Breast epithelium (tissue), 4 donors: ENCODE measurements at places on chromosomes 1 and 21.

GRCh38 chr1:167524651-167525050 is 6.3 kb upstream of the CD247 start:
- H3K27ac ChIP-seq: no peak overlapping the region
- no peaks in the 10 kb centered on the region for H3K27me3 ChIP-seq
- H3K4me1 ChIP-seq: no peaks in the 10 kb centered on the region
- no peak overlapping the region for H3K4me3 ChIP-seq

DNA sequence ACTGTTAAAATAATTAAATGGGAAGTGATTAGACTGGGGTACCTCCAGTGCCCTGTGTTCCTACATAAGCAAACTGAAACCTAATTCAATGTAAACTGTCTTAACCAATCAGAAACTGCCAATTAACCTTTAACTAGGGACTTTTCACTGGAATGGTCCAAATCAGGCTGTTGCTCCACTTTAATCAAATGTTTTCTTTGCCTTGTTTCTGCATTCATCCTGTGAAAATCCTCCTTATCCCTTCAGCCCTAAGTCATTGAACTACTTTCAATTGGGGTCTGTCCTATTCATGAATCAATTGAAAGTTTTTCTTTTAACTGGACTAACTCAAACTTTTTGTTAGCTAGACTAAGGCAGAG is 5.1 kb upstream of the FUBP1 start:
- H3K4me3 ChIP-seq: no peak overlapping the region
- H3K27ac ChIP-seq: no peak overlapping the region
- DNase-seq: no peak
- no peaks in the 10 kb centered on the region for H3K4me1 ChIP-seq

DNA sequence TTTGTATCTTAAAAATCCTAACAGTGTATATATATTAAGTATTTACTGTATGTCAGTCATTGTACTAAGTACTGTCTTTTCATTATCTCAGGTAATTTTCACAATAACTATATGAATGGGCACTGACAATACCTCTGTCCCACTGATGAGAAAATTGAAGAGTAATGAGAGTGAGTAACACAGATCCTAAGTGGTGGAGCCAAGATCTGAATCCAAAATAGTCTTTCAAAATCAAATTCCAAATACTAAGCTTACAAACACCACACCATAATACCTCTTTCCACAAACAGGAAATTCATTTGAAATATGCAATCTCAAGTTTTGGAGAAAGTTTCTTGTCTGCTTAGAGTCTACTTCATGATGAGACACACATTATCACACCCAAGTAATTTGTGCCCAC is 105.9 kb upstream of the EDEM3 start:
- H3K4me1 ChIP-seq: no peaks in the 10 kb centered on the region
- H3K36me3 ChIP-seq: no peaks in the 10 kb centered on the region
- H3K27ac ChIP-seq: no peak overlapping the region
- no peak for DNase-seq
- no peaks in the 10 kb centered on the region for H3K27me3 ChIP-seq
- H3K4me3 ChIP-seq: no peak overlapping the region

DNA sequence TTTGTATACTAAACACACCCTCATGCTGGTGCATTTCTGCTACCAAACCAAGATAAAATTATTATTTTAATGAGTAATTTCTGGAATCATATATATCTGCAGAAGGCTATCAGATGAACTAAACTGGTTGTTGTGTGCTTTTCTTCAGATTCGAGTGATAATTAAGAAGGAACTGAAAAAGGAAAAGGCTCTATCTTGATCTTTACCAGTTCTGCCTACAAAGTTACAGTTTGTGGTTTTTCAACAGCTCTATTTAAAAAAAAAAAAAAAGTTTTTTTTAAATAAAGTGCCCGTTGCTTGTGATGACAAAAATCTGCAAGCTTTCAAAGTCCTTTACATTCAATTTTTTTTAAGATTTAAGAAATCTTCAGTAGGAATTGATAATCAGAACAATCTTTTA is 13.6 kb downstream of the DENND1B start:
- no peak overlapping the region for H3K27ac ChIP-seq
- DNase-seq: no peak
- H3K4me3 ChIP-seq: no peak overlapping the region
- H3K4me1 ChIP-seq: no peaks in the 10 kb centered on the region

- DNase-seq: no peak
- no peak overlapping the region for H3K4me3 ChIP-seq
- H3K4me1 ChIP-seq: peaks cover 5% of the 10 kb centered on the region
- no peaks in the 10 kb centered on the region for H3K36me3 ChIP-seq
- no peaks in the 10 kb centered on the region for H3K27me3 ChIP-seq
Observed at GRCh38 chr1:19466112-19466561, 19.2 kb downstream of the CAPZB start.

GRCh38 chr1:183597656-183598347 is 7.5 kb upstream of the NCF2 start:
- no peaks in the 10 kb centered on the region for H3K4me1 ChIP-seq
- no peak for DNase-seq
- H3K27me3 ChIP-seq: no peaks in the 10 kb centered on the region
- no peak overlapping the region for H3K27ac ChIP-seq
- no peak overlapping the region for H3K4me3 ChIP-seq

DNA sequence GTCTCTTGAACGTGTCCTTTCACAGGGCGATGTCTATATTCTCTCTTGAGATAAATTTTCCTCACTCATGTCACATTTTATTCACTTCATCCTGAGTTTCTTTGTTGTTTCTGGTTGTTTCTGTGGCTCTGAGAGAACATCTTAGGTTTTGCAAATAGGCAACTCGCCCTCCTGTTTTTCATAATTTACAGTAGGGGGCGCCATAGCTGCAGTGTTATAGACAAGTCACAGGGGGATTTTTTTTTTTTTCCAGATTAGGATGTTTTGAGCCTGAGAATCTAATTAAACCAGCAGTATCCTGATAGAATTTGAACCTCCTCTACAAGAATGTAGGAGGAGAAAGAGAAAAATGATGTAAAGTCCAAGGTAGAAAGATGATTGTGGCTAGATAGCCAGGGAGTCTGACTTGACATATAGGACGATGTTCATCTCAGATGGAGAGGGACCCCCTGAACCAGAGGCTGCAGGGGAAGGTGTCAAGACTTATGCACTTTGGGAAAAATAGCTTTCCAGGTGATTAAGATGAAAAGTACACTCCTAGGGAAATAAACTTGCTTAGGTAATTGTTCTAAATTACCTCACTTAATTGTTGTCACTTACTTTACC is 76.3 kb downstream of the ZP4 start:
- H3K27me3 ChIP-seq: no peaks in the 10 kb centered on the region
- no peak overlapping the region for H3K27ac ChIP-seq
- H3K4me1 ChIP-seq: no peaks in the 10 kb centered on the region
- no peak for DNase-seq
- no peaks in the 10 kb centered on the region for H3K36me3 ChIP-seq

DNA sequence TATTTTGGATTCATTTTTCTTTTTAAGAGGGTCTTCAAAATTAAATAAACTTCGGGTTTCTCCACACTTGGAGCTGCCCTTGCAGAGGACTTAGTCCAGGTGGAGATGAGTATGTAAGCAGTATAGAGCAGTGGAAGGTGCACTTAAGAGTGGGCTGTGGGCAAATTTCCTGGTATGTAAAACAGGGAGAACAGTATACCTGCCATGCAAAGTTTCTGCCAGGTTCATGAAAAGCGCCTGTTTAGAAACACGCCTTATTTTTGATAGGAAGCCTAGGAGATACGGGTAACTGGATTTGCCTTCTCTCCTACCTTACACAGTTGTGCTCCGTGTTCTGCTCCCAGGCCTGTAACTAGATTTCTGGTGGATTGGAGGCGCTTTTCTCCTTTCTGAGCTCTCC is 1.2 kb downstream of the KDM4A start:
- no peaks in the 10 kb centered on the region for H3K27me3 ChIP-seq
- peaks cover 6% of the 10 kb centered on the region for H3K36me3 ChIP-seq
- H3K4me3 ChIP-seq: peak overlapping the region; percentile 72
- H3K4me1 ChIP-seq: no peaks in the 10 kb centered on the region
- no peak overlapping the region for H3K27ac ChIP-seq

DNA sequence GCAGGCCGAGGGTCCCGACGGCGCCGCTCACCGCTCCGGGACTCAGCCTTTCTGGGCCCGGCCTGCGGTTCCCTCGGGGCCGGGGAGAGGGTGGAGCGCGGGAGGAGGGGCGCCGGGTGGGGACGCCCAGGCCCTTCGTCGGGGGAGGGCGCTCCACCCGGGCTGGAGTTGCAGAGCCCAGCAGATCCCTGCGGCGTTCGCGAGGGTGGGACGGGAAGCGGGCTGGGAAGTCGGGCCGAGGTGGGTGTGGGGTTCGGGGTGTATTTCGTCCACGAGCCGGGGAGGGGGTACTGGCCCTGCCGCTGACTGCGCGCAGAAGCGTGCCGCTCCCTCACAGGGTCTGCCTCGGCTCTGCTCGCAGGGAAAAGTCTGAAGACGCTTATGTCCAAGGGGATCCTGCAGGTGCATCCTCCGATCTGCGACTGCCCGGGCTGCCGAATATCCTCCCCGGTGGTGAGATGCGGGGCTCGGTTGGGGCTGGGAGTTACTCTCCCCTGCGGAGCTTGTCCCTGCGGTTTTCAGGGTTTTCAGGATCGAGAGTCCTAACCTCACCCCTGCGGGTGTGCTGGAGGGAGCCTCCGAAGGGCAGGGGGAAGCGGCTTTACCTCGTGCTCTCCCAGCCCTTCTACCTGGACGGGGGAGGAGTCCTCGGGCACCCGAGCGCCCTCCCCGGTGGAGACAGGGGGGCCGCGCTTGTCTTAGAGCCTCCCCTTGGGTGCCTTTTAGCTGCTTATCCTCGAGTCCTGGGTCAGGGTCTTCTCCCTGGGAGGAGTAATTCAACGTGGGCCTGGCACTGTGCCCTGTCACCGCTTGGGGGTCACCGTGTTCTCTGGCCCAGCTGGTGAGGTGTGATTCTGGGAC is 2.1 kb downstream of the SAMD11 start:
- no peaks in the 10 kb centered on the region for H3K36me3 ChIP-seq
- H3K27ac ChIP-seq: no peak overlapping the region
- peaks cover 16% of the 10 kb centered on the region for H3K4me1 ChIP-seq
- DNase-seq: no peak
- H3K27me3 ChIP-seq: peaks cover 68% of the 10 kb centered on the region

DNA sequence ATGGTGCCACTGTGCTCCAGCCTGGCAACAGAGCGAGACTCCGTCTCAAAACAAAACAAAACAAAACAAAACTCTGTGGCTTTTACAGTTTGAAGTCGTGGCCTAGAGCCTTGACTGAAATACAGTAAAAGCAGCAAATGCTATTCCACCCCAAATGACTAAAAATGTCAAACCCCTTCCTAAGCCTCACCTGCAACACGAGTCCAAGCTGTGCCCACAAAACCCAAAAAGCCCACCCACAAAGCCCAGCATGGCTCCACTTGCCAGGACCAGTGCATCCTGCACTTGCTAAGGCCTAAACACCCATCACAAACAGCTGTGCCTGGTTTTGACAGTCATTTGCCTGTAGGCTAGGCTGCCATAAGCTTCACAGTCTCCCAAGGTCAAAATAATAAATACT is 21.3 kb downstream of the VAV3 start:
- H3K27me3 ChIP-seq: no peaks in the 10 kb centered on the region
- H3K27ac ChIP-seq: no peak overlapping the region
- DNase-seq: no peak
- no peak overlapping the region for H3K4me3 ChIP-seq
- H3K36me3 ChIP-seq: no peaks in the 10 kb centered on the region
- peaks cover 5% of the 10 kb centered on the region for H3K4me1 ChIP-seq

GRCh38 chr1:176055398-176055797 is 151.7 kb downstream of the COP1 start:
- H3K4me3 ChIP-seq: no peak overlapping the region
- H3K27me3 ChIP-seq: no peaks in the 10 kb centered on the region
- no peak for DNase-seq
- no peaks in the 10 kb centered on the region for H3K4me1 ChIP-seq
- H3K36me3 ChIP-seq: no peaks in the 10 kb centered on the region
- H3K27ac ChIP-seq: no peak overlapping the region

GRCh38 chr1:40023379-40023944 is 17.1 kb upstream of the CAP1 start:
- DNase-seq: no peak
- H3K4me1 ChIP-seq: no peaks in the 10 kb centered on the region
- H3K27ac ChIP-seq: no peak overlapping the region

DNA sequence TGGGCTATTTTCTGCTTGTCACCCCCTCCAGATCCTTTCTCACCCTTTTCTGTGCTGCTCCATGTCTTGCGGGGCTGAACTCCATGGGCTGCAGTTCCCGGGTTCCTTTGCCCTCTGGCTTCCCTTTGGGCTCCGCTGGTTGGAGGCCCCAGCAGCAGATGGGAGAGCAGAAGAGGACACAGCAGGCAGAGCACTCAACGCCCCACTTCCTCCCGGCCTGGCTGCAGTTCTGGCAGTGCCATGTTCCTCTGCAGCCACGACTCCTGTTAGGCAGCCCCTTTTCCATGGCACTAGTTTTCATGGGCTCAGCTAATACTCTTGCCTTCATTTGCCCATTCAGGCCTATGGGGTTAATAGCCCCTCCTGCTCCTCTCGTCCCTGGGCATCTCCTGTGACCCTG is 127.1 kb downstream of the TENT5C start:
- H3K4me3 ChIP-seq: no peak overlapping the region
- no peaks in the 10 kb centered on the region for H3K36me3 ChIP-seq
- no peaks in the 10 kb centered on the region for H3K4me1 ChIP-seq
- DNase-seq: no peak

GRCh38 chr1:151993084-151993733 is 450 bp downstream of the S100A10 start:
- H3K4me1 ChIP-seq: peaks cover 34% of the 10 kb centered on the region
- no peak for DNase-seq
- peak overlapping the region; percentile 91 for H3K27ac ChIP-seq
- peak overlapping the region; percentile 98 for H3K4me3 ChIP-seq
- H3K36me3 ChIP-seq: no peaks in the 10 kb centered on the region

DNA sequence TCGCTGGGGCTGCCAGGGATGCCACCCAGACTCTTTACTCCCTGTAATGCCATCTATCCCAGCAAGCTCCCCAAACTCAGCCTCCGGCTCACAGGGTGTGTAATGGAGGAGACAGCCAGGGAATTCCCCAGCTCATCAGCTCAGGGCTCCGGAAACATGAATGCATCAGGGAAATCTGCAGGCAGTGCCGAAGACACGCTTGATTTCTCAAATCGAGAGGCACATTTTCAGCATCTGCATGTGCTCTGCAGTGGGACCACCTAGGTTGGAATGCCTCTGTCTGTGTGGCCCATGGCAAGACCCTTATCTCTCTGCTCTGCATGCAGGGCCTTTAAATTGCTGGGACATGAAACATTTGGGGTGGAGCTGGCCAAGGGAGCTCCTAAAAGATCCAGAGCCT is 170.1 kb downstream of the TRABD2B start:
- H3K36me3 ChIP-seq: no peaks in the 10 kb centered on the region
- no peak overlapping the region for H3K4me3 ChIP-seq
- no peak for DNase-seq
- H3K27ac ChIP-seq: no peak overlapping the region
- no peaks in the 10 kb centered on the region for H3K4me1 ChIP-seq

DNA sequence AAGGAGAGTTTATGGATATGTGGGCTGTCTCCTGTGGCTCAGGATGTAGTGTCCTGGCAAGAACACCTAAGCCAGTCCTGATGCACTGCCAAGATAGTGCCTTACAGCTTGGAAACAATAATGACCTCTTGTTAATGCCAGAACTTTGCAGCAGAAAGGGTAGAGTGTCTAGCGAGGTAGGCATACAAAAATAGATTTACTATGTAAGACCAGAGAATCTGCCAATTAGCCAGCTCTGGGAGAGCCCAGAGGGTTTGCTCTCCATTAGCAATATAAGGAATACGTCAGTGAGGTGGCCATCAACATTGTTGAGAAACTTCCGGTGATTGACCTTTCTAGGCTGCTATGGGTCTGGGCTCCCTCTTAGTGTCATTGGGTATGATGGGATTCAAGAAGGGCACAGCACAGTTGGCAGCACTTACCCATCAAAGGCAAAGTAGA is 178.5 kb upstream of the GALNT2 start:
- no peak overlapping the region for H3K27ac ChIP-seq
- DNase-seq: no peak
- no peaks in the 10 kb centered on the region for H3K27me3 ChIP-seq
- no peak overlapping the region for H3K4me3 ChIP-seq
